ENCODE measurements at places on chromosomes 3 and 15.

- no peak for DNase-seq
Observed at GRCh38 chr15:69852482-69852881, 245.2 kb downstream of the TLE3 start.

GRCh38 chr3:153209596-153209995 is 47.6 kb downstream of the RAP2B start:
- DNase-seq = no peak

- DNase-seq = no peak
Observed at GRCh38 chr15:71125831-71126450, 10.7 kb downstream of the THSD4 start.

DNA sequence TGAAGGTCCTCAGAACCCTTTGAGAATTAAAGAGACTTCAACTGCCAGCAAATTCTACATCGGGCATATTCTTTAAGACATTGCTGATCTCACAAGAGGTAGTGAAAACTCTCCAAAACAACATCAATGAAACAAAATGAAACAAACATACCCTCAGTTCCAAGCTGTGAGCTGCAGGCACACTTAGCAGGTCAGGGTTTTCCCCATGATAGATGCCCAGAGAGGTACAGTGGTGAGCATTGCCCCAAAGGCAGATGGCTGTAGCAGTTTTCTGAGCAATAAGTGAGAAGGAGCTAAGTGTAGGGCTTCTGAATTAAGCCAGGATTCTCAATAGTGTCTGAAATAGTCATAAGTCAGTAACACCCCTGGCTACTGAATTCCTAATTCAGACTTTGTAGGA is 96.1 kb upstream of the TSEN2 start:
- no peak for DNase-seq

DNA sequence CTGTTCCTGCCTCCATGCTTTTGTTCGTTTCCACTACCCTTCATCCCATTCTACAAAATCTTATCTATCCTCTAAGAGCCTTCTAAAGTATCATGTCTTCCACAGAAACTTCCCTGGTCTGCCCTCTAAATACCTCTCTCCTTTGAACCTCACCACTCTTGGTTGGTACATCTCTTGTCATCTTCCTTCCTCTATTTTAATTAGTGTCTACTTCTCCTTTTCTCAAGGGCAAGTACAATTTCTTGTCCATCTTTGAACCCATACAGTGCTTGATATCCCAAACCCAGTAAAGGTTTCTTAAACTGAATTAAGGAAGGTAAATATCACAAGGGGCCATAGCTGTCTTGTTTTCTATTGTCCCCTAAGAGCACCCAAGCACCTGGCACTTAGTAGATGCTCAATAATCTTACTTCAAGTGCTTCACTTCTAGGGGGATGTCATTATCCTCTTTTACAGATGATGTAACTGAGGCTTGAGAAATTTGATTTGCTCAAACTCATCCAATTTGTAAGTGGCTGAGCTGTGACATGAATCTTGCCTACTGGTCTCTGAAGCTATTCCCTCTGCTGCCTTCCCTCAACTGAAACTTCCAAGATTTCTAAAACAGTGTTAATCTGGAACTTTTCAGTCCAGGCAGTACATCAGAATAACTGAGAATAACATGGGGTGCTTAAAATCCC is 2.6 kb upstream of the DAPK2 start:
- DNase-seq = no peak

- DNase-seq = peak; percentile 10
Observed at GRCh38 chr3:58237941-58238681, 519 bp downstream of the ABHD6 start.

- no peak for DNase-seq
Observed at GRCh38 chr15:29668120-29668602, 154.1 kb downstream of the TJP1 start.

DNA sequence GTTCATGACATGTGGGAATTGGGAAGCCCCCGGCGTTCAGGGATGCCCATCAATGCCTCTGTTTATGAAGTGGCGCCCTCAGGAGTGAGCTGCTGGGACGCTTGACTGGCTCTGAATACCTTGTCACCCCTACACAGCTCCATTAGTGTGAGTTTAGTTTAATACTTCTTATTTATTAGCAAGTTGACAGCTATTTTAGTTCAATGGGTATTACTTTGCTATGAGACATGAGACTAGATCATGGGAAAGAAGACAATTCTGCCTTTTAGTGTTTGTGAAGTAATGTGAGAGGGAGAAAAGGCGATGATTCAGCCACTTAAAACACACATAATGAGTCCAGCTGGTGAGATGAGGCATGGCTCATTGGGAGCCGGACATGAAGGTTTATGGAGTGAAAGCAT is 678.5 kb downstream of the NR2F2 start:
- DNase-seq = no peak

DNA sequence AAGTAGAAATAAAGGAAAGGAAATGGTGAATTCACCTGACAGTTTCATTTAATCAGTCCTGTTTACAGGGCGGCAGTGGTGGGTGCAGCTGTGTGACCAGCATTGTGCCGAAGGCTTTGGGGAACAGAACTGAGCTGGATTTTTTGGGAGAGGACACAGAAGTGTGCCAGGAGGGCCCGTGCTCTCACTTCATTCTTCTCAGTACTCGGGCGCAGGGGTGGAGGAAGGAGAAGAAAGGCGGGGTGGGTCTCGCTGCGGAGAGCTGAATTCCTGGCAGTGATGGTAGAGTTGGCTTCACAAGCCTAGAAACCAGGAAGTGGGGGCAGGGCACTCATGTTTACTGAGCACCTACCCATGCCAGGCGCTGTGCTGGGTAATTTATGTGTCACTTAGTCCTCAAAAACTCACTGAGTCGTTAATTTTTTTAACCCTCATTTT is 64.6 kb downstream of the CRTC3 start:
- DNase-seq = peak; percentile 87

- no peak for DNase-seq
Observed at GRCh38 chr15:44038755-44039191, 156.3 kb downstream of the FRMD5 start.

DNA sequence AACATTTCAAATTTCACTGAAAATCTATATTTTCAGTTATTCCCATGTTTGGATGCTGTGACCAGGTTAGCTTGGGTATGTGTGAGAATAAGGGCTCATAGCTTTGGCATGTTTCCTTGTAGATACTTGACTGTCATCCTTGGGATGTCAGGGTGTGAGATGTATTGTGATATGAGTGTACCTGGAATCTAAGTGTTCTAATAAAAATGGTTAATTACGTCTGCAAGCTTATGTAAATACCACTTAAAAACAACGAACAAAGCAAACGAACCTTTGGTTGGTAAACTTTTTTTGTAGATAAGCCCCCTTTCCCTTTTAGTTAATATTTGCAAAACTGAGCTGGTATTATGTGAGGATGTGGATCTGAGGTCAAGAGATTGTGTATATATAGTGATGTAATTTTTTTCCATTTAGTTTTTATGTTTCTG is 63.5 kb downstream of the FNDC3B start:
- no peak for DNase-seq

DNA sequence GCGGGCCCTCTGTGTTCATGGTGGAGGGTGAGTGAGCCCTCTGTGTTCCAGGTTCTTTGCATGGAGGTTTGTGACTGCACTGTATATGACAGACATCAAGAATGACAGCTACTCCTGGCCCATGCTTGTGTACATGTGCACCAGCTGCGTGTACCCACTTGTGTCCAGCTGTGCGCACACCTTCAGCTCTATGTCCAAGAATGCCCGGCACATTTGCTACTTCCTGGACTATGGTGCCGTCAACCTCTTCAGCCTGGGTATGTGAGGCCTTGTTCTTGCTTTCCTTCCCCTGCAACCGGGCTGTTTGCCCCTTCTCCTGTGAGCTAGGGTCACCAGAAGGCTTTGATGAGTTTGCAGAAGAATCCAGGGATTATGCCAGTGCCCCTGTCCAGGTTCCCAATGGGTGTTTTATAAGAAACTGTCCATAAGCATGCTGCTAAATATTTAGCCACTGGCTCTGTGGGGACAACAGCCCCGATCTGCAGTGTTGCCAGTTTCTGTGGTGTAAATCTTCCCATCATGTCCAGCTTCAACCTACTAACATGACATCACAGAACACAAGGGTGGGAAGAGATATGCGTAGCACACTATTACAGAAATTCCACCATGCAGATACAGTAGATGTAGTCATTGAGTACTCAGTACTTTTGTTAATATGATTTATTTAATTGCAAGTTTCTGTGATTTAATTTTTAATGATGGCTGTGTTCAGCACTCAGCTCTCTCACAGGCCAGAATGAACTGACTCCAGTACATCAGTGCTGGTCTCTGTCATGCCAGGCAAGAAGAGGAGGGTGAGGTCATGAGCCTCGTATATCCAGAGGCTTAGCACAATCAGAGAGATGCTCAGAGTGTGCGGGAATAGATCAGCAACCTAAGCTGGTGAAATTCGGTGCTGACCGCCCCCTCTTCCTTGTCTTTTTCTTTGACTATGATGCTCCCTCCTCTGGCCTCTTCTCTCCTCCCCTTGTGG is 29.2 kb upstream of the KIF23 start:
- no peak for DNase-seq

DNA sequence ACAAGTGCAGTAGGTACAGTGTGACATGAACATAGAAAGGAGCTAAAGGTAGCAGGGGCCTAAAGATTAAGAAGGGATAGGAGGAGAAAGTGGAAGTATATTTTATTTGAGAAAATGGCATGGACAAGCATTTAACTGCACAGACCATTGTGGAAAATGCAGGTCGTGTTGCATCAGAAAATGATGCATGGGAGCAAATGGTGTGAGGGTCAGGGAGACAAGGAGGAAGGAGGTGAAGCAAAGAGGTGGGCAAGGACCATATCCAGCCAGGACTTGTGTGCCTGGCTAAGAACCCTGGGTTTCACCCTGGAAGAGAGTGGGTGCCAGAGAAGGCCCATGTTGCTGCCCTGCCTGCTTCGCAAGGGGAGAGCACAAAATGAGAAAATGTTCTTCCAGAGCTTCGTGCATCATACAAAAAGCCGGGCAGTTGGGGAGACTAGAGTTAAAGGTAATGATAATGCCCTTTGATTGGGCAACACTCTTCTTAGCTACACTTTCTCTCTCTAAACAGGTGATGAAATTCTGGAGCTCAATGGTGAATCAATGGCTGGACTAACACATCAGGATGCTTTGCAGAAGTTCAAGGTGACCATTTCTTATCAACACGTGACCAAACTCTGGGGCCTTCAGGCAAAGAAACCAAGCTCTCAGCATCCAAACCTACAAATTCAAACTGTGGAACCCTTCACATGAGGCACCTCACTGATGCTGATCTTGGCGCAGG is 45.5 kb downstream of the STARD5 start:
- DNase-seq = no peak

GRCh38 chr3:155184011-155184410 is 103.9 kb downstream of the MME start:
- no peak for DNase-seq

DNA sequence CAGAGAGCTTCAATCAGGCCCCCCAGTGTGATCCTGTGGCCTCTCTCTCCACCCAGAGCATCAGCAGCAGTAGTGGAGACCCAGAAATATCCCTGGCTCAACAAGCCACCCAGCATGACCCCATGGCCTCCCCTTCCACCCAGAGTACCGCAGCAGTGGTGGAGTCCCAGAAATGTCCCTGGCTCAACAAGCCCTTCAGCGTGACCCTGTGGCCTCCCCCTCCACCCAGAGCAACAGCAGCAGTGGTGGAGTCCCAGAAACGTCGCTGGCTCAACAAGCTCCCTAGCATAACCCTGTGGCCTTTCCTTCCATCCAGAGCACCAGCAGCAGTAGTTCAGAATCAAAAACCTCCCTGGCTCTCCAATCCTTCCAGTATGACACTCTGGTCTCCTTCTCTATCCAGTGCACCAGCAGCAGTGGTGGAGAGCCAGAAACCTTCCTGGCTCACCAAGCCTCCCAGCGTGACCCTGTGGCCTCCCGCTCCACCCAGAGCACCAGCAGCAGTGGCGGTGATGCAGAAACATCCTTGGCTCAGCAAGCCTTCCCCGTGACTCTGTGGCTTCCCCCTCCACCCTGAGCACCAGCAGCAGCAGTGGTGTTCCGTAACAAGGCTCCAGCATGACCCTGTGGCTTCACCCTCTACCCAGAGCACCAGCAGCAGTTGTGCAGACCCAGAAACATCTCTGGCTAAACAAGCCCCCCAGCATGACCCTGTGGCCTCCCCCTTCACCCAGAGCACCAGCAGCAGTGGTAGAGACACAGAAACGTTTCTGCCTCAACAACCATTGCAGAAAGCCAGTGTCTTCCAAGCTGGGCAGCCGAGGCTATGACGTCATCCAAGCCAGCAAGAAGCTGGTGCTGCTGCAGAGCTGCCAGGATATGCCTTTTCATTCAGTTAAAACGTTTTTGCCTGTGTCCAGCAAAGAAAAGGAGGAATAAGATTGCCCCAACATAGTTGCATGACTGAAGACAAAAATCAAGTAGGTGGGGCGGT is 61.3 kb upstream of the TAMM41 start:
- DNase-seq = no peak

GRCh38 chr3:196631682-196632045 is 7.8 kb upstream of the NRROS start:
- DNase-seq = peak; percentile 74

DNA sequence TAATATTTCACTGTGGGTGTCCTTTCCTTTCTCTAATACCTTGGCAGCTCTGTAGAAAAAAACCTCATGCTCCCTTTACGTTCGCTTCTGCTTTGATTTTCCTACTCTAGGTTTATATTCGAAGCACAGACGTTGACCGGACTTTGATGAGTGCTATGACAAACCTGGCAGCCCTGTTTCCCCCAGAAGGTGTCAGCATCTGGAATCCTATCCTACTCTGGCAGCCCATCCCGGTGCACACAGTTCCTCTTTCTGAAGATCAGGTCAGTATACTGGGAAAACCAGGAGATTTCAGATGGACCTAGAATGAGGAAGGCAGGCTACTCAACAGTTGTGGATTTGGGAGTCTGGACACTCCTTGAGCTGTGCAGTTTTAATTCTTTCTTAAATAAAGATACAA is 14.9 kb downstream of the ACP3 start:
- DNase-seq = no peak

DNA sequence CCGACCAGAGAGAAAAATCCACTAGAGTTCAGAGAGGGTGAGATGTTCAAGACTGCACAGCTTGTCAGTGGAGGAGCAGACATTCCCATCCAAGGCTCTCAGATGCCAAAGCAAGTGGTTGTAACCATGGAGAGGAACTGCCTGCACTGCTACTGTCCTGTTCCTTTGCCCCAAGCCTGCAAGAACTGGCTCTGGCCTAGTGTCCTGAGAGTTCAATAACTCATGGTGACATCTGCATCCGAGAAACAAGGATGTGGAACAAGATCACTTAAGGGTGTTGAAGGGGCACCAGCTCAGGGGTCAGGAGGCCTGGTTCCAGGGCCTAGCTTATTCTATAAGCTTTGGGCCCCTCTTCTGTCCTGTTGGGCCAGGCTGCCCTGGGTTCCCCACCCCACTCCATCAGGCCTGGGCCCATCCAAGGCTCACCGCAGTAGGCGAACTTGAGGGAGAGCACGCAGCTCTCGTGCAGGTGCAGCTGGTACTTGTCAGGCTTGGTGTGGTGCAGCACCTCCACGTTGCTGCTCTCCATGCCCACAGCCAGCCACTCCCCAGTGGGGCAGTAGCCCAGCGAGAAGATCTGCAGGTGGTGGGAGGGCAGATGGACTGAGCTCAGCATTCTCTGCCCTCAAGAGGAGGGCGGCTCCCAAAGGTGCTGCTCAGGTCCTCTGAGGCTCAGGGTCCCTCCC is 45.6 kb downstream of the TLE3 start:
- no peak for DNase-seq

Data from CD4-positive, alpha-beta T cell treated with Interleukin-15 for 4 hours (primary cell).